ENCODE measurements at places on chromosomes 13 and 19.
A peak's percentile ranks its signal among the peaks of the same experiment; 100 is the strongest.

DNA sequence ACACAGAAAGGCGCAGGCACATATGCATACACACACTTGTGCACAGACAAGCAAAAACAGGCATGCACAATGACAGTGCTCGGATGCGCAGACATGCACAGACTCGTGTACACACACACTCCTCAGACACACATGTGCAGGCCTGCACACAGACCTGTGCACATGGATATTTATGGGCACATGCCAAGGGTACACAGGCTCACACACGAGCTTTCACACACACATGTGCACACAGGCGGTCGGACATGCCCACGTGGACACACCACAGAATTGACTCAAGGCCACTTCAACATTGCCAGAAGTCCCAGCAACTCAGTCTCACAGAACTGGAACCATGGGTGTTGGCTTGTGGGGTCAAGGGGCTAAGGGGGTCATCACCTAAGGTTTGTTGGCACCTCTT, 206.8 kb downstream of the URI1 start:
- no peak for DNase-seq

DNA sequence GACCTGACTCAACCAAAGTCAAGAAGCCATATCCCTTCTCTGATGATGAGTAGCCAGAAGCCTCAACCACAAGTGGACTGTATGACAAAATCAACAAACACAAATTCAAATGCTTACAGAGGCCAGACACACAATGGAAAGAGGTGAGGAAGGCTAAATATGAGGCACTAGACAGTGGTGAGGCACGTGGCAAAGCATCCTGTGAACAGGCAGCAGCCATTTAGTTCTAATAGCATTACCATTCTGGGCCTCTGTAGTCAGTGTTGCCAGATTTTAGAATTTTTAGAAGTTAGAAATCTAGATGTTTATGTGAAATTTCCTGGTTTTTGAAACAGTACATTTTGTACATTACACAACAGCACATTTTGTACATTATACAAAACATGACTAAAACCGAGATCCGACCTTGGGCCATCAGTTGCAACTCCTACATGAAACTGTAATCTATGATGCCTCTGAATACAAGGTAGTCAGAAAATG, 403.3 kb downstream of the COG6 start:
- DNase-seq = no peak

DNA sequence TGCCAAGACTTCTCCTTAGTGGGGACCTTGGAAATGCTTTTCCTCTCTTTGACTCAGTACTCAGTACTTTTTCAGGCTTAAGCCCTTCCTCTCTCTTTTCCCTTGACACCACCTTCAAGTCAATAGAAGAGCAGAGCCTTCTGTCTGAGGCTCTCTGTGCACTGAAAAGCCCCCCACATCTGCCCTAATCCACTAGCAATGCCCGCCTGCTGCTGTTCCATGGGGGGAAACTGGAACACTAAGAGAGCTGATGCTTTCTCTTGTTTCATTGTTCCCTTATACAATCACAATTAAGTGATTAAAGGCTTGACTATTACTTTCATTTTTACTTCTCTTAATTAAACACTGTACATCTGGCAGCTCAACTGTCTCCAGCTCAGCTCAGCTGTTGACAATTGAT, 254.5 kb downstream of the SLITRK6 start:
- no peak for DNase-seq

DNA sequence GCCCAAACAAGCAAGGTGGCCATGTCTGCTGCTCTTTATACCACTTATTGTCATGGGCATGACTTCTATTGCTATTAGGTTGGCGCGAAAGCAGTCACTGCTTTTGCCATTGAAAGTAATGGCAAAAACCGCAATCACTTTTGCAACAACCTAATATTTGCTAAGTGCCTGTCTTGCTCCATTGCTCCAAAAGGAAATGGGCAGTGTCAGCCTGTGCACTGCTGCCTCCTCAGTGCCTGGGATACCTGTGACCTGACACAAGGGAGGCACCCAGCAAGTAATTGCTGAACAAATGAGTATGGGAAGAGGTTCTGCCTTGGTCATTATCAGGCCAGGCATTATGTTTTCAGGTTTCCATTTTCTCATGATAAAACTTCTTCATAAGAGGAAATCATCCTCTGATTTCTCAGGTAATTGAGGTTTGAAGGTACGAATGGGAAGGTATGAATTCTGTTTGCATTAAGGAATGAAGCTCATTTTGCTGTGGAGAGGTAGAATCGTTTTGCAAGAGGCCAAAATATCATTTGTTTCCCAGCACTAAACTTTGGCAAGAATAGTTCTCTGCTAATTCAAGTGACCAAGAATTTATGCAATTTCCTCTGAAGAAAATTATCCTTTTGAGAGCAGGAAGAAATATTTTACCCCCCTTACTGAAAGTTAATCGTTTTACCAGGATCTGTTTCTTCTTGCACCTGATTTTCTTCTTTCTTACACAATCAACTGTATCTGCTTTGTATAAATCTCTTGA, 128.4 kb upstream of the SPRY2 start:
- no peak for DNase-seq

DNA sequence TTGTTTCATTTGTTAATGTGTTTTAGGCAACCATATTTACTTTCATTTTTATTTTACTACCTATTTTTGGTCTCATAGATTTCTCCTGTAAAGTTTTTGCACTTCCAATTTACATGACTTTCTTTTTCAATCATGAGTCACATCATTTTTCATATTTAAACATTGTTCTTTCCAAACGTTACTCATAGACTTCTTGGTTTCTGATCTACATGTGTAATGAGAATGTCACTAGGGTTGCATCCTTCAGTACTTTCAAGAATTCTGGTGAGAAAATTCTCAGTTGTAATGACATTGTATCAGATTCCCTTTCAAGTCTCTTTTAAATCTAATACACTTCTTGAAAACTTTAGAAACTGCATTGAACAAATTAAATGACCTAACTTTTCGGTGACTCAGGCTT, 991.7 kb downstream of the EFNB2 start:
- DNase-seq = no peak

- no peak for DNase-seq
Measured at GRCh38 chr19:13097033-13097462, 5.6 kb downstream of the LYL1 start.

GRCh38 chr13:49495783-49496762, at the start of gene PHF11:
PHF11 (plus strand) TSS chr13:49495953; CDS start chr13:49496002, 49 bp downstream.
- DNase-seq = peak; percentile 78

DNA sequence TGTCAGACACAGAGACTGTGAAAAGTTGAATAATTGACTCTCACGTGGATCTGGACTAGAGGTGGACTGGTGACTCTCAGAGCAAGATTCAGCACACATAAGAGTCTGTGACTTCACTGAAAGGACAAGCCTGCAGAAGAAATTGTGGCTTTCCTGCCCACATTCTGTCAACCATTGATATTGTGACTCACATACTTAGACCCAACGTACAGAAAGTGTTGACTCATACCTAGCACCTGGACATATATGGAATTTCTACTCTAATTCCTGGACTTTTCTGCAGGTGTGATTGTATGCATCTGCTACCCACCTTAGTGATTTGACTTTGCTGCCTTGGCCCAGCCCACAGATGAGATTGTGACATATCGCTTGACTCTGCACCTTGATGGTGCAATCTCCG, 15.6 kb upstream of the ZNF730 start:
- DNase-seq = no peak

GRCh38 chr19:6593651-6594416, 2.9 kb upstream of the CD70 start:
- no peak for DNase-seq

GRCh38 chr13:37747071-37747612, 122.4 kb downstream of the TRPC4 start:
- DNase-seq = no peak

GRCh38 chr13:38582133-38582532, 104.7 kb upstream of the FREM2 start:
- DNase-seq = no peak

DNA sequence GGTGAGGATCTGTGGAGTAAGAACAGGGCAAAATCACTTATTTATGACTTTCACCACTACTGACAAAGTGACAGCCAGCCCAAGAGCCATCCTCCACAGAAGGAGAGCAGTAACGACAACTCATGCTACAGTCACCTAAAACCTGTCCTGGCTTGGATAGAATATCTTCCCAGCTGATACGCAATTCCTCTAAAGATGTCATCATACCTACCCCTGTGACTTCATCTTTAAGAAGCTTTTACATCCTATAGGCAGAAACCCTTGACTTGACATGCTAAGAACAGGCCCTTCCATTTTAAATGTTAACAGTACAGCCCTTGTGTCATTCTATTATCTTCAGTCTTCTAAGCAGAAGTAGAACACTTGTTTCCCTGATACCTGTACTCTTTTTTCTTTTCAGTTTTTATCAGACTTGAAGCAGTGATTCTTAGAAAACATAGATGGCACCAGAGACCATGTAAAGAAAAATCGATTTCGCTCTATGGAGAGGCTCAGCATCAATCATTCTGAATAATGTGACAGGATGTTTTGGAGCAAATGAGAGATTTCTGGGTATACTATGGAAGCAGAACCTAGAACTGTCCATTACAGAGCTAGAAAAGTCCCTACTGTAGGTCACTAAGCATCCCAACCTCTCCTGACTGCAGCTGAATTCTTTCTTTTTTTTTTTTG, 20.1 kb downstream of the STOML3 start:
- DNase-seq = no peak

GRCh38 chr13:113937073-113937472, 36.8 kb downstream of the C13orf46 start:
- DNase-seq = no peak

DNA sequence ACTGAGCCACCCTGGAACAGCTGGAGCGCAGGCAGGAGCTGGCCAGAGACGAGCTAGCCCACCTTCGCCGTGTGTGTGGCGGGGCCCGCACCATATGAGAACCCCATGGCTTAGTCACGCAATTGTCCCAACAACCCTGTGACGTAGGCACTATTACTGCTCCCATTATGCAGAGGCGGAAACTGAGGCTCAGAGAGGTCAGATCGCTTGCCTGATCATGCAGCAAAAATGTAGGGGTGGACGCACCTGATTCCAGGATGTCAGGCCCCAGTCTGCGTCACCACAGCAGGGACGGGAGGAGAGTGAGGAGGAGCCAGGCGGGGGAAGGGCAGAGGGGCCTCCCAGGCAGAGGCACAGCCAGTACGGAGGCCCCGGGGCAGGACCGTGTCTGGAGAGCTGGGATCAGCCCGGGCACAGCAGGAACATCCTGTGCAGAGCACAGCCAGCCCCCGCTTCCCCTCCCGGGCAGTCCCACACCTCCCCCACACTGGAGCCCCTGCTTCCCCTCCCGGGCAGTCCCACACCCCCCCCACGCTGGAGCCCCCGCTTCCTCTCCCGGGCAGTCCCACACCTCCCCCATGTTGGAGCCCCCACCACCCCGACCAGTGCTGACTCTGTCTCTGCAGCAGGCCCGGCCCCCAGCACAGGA, 16.7 kb downstream of the PIP5K1C start:
- DNase-seq = no peak

DNA sequence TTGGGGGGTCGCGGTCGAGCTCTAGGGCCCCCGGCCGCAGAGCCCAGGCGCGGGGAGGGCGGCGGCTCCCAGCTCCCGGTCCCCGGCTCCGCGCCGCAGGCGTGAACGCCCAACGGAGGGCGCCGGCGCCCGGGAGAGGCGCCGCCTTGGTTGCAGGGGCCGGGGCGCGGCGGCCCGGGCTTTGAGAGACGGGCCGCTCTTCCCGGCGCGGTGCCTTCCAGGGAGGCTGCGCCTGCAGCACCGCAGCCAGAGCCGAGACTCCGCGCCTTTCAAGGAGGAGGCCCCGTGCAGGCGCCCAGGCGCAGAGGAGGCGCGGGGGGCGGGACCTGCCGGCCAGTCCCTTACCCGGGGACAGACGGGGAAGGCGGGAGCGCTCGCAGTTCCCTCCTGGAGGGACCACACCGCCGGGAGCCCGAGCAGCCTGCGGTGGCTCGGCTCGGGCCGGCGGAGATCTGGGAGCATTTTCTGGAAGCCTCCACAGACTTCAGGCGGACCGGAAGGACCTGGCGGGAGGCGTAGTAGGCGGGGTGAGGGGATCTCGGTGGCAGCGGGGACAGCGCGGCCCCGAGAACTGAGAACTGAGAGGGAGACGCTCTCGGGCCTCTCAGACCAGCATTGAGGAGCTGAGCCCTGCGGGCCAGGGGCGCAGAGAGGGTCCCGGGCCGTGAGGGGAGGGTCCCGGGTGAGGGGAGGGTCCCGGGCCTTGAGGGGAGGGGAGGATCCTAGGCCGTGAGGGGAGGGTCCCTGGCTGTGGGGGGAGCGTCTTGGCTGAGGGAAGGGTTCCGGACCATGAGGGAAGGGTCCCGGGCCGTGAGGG, 25.5 kb upstream of the MCF2L start:
- DNase-seq = peak; percentile 13

DNA sequence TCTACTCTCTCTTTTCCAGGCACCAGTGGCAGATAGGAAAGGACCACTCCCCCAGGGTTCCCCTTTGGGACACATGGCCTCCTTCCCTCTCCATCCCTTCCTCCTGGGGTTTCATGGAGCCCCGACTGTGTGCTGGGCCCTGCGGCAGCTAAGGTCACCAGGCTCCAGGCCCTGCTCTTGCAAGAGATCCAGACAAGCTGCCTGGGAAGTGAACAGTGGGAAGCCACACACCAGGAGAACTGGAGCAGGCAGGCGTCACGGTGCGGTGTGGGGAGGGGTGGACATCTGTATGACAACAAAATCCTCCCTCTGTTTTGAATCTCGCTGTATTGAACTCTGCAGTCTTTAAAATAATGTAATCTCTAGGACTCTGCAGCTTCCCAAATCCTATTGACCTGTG, 330.1 kb downstream of the UQCRFS1 start:
- no peak for DNase-seq

GRCh38 chr19:51691584-51692428, 1.3 kb upstream of the SPACA6 start:
- DNase-seq = no peak

DNA sequence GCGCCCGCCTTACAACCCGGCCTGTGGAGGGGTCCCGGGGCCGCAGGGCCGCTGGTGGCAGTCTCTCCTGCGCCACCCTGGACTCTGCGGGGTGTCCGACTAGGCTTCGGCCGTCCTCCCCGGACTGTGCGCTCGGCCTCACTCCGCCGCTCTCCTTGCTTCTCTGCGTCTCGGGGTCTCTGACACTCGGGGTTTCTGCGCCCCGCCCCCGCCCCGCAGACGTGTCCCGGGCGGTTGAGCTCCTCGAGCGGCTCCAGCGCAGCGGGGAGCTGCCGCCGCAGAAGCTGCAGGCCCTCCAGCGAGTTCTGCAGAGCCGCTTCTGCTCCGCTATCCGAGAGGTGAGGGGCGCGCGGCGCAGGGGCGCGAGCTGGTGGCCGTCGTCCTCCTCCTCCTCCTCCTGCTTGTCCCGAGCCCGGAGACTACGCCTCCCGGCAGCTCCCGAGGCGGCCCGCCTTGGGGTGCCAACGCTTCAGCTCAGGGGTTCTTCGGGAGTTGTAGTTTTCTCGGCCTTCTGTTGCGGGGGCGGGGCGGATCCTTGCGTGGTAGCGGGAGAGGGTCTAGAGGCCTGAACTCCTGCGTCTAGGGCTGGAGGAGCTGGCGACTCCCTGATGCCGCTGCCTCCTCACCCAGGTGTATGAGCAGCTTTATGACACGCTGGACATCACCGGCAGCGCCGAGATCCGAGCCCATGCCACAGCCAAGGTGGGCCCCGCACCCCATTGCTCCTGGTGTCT, 627 bp downstream of the LIN7B start:
- DNase-seq = peak; percentile 24

GRCh38 chr13:112905086-112905485, 63.9 kb upstream of the MCF2L start:
- DNase-seq = no peak
